GM12891 (cell line): ENCODE measurements at places on chromosomes 16 and 17.

GRCh38 chr17:15946611-15947120 is 1.7 kb downstream of the ADORA2B start:
- DNase-seq = no peak

DNA sequence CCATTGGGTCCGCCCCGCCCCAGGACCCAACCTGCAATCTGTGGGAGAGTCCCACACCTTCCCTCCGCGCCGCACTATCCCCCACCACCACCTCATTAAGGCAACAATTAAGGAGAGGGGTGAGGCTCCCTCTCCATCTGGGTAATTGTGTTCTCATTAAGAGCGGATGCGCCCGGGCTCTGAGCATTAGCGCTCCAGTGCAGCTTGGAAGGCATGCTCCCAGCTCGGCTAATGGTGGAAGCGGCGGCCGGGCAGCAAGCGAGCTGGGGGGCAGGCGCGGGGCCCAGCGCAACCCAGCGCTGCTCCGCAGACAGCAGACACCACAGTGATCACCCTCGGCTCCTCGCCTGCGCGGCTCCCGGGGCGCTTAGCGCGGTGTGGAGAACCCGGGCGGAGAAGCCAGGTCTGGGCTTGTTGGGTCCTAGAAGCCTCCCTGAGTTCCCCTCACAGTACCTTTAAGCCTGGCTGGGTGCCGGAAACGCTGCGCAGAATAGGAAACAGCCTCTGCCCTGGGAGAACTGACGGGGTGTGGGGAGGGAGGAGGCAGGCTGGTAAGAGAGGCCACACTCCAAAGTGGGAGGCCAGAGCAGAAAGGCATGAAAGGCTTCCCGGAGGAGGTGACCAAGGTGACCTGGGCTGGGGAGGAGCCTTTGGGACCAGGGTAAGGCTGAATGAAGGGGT is 6.4 kb downstream of the CBLN1 start:
- DNase-seq = no peak

GRCh38 chr17:21389394-21389793 is 13.2 kb downstream of the KCNJ12 start:
- no peak for DNase-seq

DNA sequence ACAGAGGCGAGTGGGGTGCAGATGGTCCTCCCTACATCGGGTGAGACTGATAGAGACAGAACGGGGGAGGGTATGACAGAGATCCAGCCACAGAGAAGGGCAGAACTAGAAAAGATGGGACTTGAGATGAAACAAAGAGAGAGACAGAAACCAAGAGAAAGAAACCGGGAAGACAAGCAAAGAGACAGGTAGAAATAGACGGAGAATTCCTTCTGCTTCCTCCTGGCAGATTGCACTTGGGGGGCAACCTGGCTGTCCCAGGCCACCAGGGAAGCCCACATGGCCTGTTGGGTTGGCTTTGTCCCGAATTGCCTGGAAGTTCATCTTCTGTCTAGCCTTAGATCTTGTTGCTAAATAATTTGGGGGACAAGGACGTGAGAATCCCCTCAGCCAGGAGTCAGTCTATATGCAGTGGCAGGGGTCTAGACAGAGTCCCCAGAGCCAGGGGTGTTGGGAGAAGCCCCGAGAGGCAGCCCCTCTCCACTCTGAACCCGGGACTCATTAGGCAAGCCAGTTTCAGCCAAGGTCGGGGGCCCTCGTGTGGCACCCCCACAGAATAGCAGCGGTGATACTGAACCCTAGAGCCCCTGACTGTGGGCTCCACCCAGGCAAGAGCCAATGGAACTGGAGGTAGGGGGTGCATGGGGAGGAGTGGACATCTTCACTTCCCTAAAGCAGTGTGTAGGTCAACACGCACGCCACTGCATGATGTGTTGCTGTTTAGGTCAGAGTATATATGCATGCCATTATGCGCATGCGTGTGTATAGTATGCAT is 627 bp upstream of the TSPOAP1 start:
- DNase-seq = no peak

GRCh38 chr16:73483934-73484711 is 436.2 kb upstream of the ZFHX3 start:
- DNase-seq = no peak

GRCh38 chr16:75462806-75463205 is 1.7 kb downstream of the TMEM170A start:
- DNase-seq = no peak

DNA sequence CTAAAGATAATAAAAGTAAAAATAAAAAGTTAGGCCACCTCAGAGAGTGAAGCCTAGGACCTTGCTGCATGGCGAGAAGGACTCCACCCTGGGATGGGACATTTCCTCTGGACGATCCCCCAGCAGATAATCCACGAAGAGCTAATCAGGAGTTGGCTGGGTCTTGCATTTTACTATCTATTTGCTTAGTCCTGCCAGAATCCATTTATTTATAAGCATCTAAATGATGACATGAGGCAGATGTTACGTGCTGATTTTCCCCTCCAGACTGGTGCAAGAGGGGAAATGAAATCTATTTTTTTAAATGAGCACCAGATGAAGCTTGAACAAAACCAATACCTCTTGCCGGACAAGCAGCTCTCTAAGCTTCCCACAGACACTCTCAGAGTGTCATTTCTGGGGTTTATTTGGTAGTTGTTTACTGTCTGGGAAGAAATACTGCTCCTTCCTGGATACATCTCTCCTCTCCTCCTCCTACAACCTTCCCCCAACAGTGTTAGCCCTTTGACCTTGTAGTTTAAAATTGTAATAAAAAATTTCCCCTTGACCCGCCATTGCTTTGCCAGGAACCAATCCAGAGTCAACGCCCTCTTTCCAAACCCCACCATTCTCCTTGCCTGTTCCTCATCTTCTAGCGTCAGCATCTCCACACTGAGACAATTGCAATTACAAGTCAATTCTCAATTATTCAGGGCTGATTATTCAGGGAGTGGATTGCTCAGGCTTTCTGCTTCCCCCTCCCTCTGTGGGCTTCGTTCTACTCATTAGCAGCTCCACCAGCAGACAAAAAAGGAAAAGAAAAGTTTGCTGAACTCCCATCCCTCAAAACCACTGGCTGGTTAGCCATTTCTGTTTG is 63.0 kb downstream of the GSG1L start:
- no peak for DNase-seq

DNA sequence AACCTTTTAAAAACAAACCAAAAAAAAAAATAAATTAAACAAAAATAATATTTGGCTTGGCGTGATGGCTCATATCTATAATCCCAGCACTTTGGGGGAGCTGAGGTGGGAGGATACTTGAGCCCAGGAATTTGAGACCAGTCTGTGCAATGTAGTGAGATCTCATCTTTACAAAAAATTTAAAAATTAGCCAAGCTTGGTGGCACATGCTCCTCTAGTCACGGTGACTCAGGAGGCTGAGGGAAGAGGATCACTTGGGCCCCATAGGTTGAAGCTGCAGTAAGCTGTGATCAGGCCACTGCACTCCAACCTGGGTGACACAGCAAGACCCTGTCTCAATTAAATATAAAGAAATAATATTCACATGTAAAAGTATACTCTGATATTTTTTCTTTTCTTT is 12.2 kb downstream of the GNGT2 start:
- no peak for DNase-seq
